ENCODE measurements at places on chromosomes 2 and 18.

- no peak for DNase-seq
Measured at GRCh38 chr18:3086871-3087270, 73.9 kb upstream of the LPIN2 start.

DNA sequence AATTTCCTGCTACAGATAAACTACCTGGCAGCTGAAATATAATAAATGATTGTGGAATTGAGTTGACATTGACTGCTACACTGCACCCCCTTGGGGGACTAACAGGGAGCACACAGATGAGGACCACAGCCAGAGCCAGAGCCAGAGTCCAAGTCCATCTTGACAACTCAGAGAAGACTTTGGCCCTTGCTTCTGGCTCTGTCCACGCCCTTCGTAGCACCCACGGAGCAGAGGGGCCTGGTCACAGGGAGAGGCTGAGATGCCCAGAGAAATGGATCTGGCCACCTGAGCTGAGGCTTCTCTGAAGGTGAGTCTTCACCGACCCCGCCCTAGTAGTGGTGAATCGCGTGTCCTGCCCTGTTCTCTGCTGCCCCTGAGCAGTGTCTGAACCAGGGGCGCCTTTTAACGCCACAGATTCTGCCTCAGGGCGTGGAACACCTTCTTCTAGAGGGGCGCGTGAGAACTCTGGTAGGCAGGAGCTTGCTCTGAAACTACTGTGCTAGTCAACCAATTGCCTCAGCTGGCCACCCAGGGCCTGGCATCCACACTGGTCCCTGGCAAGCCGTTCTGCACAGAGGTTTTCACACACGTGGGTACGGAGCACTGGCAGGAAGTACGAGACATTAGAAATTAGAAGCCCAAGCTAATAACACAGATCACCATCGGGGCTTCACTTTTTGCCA lies 35.7 kb upstream of the MAT2A start:
- no peak for DNase-seq

- DNase-seq: no peak
Measured at GRCh38 chr2:19174176-19174575, 184.2 kb downstream of the OSR1 start.

- no peak for DNase-seq
Measured at GRCh38 chr18:30487962-30488361, 554.6 kb downstream of the DSC3 start.

GRCh38 chr2:237708961-237709360 lies 81.6 kb downstream of the LRRFIP1 start:
- no peak for DNase-seq

GRCh38 chr2:224930124-224930523 lies 112.1 kb downstream of the DOCK10 start:
- DNase-seq: peak; percentile 67

- no peak for DNase-seq
Measured at GRCh38 chr2:168343586-168343985, 96.2 kb upstream of the STK39 start.

DNA sequence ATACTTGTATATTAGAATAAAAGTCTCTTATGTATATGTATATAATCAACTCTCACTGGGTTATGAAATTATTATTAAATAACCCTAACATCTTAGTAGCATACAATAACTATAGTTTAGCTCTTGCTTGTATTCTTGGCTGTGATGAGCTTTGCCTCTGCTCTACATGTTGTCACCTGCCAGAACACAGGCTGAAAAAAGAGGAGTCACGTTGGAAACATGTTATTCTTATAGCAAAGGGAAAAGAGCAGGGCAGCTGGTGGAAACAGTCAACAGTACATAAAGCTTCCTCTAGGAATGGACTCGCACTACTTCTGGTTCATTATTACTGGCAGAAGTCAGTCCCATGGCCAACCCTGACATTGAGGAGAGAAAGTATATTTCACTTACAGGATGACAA lies 362.0 kb upstream of the KYNU start:
- DNase-seq: no peak

GRCh38 chr18:12946549-12947284 lies 1.1 kb upstream of the SEH1L start:
- no peak for DNase-seq

- DNase-seq: peak; percentile 45
Measured at GRCh38 chr2:197707316-197708213, 2.4 kb downstream of the MARS2 start.

DNA sequence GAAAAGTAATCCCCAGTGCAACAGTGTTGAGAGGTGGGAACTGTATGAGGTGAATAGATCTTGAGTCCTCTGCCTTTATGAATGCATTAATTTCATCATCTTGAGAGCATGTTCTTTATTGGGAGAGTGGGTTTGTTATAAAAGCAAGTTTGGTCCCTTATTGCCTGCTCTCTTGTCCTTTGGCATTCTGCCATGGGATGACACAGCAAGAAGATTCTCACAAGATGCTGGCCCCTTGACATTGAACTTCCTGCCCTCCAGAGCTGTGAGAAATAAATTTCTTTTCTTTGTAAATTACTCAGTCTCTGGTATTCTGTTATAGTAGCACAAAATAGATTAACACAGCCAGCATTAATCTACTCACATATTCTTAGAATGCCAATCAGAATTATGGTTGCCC lies 108.6 kb downstream of the EHBP1 start:
- DNase-seq: no peak

- no peak for DNase-seq
Measured at GRCh38 chr2:133393895-133394294, 174.4 kb downstream of the NCKAP5 start.

DNA sequence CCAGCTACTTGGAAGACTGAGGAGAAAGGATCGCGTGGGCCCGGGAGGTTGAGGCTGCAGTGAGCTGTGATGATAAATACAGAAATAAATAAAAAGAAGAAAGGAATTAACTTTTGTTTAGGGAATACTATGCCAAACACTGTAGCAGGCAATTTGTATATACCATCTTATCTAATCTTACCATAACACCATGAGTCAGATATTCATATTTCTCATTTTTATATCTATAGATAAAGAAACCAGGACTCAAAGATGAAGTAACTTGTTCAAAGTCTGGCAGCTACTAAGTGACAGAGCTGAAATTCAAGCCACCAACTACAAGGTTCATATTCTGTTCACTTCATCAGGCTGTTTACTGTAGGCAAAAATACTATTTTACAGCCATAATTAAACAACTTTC lies 119.2 kb upstream of the SLC39A10 start:
- DNase-seq: no peak

DNA sequence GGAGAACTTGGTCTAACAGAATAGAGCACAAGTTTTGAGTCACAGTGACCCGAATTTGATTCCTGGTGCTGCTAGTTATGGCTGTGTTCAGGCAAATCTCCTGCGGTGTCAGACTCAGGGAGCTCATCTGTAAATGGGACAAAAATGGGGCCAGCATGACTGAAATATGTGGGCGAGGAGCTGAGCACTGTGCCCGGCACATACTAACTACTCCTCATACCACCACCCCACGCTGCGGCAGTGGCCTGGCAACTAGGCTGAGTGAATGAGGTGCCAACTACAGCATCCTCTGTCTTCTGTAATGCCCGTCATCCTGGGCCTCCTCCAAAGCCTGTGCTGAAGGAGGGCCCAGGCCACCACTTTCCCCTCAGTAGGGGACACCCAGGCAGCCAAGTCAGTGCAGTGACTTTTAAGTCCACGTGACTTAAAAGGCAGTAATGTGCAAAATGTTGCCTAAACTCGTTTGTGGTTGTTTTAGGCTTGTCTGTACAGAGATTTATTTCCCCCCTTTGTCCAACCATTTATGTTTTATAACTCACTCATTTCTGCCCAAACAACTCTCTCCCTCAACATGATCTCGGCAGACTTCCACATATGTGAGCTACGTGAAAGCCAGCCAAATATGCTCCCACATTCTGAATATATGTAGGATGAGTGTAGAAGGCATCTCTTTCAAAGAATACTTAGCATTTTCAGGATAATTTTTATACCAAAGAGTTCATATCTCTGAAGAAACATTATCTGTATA lies 773.7 kb downstream of the TSN start:
- DNase-seq: no peak

DNA sequence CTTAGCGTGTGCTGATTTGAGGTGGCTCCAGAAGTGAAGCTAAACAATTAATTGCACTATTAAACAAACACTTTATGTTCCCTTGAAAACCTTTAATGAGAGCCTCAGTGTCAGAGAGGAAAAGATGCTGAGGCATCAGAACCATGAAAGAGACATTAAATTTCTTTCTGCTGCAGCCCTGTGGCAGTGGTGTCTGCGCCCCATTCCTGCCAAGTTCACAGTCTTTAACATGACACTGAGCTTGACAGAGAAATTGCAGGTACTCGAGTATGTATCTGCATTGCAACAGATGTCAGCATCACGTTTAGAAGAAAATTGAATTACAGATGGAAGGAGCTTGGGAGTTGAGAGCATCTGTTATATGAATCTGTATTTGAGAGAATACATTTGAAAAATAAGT lies 111.3 kb upstream of the CREB1 start:
- DNase-seq: no peak
